ENCODE measurements at places on chromosomes 7 and 10.
A peak's percentile ranks its signal among the peaks of the same experiment; 100 is the strongest.

DNA sequence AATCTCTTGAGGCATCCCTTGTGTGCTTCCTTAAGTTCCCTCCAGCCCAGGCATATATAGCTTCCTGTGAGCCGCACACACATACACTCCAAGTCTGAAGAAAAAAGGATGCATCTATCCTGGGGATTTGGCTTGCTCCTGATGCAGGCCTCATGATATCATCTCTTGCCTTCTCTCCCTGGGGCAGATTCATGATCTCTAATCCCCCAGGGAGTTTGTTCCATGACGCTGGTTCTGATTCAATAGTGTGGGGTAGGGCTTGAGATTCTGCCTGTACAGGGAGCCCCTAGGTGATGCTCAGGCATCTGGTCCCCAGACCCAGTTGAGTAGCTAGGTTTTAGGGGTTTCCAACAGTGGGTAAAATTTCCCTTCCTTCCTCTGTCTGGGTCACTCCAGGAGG, 1.5 kb downstream of the PON1 start:
- peaks cover 6% of the 10 kb centered on the region for H3K27me3 ChIP-seq
- no peak overlapping the region for H3K27ac ChIP-seq
- no peak for DNase-seq
- peaks cover 24% of the 10 kb centered on the region for H3K4me1 ChIP-seq
- no peak overlapping the region for H3K4me3 ChIP-seq

DNA sequence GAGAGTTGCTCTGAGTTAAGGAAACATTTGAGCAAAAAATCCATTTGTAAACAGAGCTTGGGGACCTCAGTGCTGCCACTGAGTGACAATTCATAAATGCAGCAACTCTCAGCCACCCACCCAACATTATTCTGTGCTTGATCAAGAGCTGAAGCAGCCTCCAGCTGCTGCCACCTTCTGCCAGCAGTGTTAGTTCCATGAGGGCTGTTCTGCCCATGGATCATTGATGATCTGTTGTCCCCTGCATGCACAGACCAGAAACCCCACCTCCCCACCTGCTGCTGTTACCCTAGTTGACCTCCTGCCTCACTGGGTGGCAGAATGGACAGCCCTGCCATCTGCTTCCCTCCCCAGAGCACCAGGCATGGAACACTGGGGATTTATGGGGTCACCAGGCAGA, 305.4 kb downstream of the KCNMA1 start:
- peak overlapping the region; percentile 56 for H3K27ac ChIP-seq
- DNase-seq, result peak; percentile 30
- H3K36me3 ChIP-seq, result no peaks in the 10 kb centered on the region
- H3K27me3 ChIP-seq, result peaks cover 2% of the 10 kb centered on the region
- H3K4me1 ChIP-seq, result peaks cover 20% of the 10 kb centered on the region
- H3K4me3 ChIP-seq, result peak overlapping the region; percentile 5

DNA sequence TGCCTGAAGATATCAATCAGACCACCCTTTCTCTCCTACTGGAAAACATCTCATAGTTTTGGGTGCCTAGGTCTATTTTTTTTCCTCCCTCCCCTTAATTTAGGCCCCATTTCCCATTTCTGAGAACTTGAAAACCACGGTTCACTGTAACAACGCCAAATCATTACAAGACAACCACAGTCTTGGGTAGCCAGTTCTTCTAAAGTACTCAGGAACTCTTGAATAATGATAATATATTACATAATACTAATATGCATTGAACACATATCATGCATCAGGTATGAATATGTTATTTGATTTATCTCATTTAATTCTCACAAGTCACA, 185.1 kb upstream of the ADO start:
- H3K36me3 ChIP-seq, result no peaks in the 10 kb centered on the region
- no peak overlapping the region for H3K4me3 ChIP-seq

GRCh38 chr10:30365278-30365677, 16.2 kb upstream of the MTPAP start:
- DNase-seq, result no peak
- H3K27me3 ChIP-seq, result peaks cover 7% of the 10 kb centered on the region
- no peak overlapping the region for H3K27ac ChIP-seq

GRCh38 chr7:6622134-6622710, 6.8 kb downstream of the ZNF853 start:
- DNase-seq, result no peak
- H3K27me3 ChIP-seq, result peaks cover 12% of the 10 kb centered on the region
- H3K4me1 ChIP-seq, result peaks cover 6% of the 10 kb centered on the region
- no peak overlapping the region for H3K4me3 ChIP-seq
- peaks cover 17% of the 10 kb centered on the region for H3K36me3 ChIP-seq

DNA sequence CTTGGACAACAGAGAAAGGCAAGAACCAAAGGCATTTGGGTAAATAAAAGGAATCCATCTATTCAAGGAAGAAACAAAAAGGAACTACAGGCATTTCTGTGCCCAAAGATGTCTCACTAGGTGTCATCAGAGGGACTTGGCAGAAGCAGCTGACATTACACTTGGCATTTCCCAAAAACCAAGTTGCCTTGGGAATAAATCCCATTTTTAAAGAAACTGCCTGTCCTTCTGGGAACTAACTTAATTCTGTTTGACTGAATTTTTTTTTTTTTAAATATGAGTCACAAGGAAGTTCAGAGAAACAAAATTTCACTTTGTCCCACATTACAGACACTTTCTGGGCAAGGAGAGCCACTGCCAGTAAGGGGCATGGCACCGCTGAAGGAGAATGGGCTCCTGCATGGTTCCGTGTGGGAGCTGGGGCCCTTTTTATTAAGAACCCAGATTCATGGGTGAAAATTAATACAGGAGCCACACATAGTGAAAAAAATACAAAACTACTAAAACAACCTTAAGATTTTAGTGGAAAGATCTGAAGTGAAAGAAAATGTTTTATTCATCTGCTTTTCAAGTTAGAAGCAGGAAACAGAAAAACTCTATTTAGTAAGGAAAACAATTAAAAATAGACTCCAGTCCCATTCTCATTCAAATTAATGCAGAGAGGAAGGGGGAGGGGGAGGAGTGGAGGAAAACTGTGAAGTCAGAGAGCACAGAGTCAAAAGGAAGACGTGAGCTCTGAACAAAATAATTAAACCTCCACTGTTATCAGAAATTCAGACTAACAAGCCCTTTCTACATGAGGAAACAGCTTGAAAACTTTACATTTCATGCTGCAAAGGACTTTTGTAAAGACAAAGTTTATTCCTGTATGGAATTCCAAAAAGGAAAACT, 118.4 kb upstream of the PDLIM1 start:
- H3K36me3 ChIP-seq, result no peaks in the 10 kb centered on the region
- no peak for DNase-seq
- H3K27ac ChIP-seq, result no peak overlapping the region

DNA sequence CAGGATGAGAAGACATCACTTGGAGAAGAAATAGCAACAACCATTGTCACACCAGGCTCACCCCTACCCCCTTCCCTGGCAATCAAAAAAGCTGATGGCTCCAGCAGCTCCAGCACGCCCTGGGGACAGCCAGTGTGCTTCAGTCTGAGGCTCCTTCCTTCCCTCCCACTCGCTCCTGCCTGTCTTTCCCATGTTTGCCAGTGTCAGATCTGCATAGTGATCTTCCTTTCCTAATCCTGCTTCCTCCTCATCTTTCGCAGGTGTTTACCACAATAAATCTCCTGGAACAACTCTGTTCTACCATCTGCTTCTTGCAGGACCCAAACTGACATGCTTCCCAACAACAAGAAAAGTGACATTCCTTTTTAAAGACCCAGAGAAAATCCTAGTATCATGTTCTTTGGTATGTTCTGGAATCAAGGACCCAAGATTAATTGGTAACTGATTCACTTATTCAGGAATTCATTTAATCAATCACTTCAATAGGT, 57.1 kb downstream of the STEAP1B start:
- H3K27ac ChIP-seq, result no peak overlapping the region
- no peak overlapping the region for H3K4me3 ChIP-seq
- H3K36me3 ChIP-seq, result no peaks in the 10 kb centered on the region
- H3K27me3 ChIP-seq, result no peaks in the 10 kb centered on the region

- peaks cover 5% of the 10 kb centered on the region for H3K4me1 ChIP-seq
- no peaks in the 10 kb centered on the region for H3K27me3 ChIP-seq
- no peaks in the 10 kb centered on the region for H3K36me3 ChIP-seq
Observed at GRCh38 chr7:151451626-151452571, 12.0 kb upstream of the CRYGN start.

DNA sequence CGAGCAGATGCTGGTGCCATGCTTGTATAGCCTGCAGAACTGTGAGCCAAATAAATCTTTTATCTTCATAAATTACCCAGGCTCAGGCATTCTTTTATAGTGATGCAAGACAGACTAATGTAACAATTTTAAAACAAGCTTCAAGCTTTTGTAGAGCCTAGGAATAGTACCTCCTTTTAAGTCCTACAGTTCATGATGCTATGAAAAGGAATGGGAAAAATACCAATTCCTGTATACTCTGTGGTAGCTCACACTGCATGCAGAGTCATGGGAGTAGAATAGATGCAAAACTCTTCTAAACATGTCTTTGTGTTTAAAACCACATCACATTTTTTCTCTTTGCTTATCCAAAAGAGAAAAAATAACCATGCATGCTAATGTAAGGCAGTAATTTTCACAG, 66.6 kb upstream of the WNT16 start:
- H3K36me3 ChIP-seq, result no peaks in the 10 kb centered on the region
- no peak overlapping the region for H3K27ac ChIP-seq
- peaks cover 6% of the 10 kb centered on the region for H3K4me1 ChIP-seq
- peaks cover 2% of the 10 kb centered on the region for H3K27me3 ChIP-seq
- no peak overlapping the region for H3K4me3 ChIP-seq

DNA sequence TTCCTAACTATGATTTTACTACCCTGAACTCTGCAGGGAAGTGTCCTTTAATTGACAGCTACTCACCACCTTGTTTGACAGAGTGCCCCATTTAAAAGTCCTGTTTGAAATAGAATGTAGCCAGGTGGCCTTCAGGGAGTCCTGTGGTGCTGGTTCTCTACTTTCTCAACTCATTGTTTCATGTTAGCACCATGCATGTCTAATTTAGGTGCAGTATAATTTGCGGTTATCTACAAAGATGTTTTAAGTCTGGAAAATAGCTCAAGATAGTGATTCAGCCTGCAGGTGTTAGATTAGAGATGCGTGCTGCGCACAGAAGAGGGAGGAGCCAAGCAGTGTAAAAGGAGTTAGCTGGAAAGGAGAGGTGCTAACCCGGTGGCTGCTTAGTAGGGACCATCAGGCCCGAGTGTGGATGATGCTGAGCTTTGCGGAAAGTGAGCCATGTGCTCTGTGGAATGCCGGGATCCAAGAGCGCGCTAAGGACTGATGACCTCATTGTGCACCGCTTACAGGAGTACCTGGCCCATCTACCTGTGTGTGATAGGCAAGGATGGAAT, 1.2 kb downstream of the CCM2 start:
- peaks cover 12% of the 10 kb centered on the region for H3K27me3 ChIP-seq
- H3K4me3 ChIP-seq, result peak overlapping the region; percentile 92
- DNase-seq, result peak; percentile 40
- H3K27ac ChIP-seq, result peak overlapping the region; percentile 89
- H3K4me1 ChIP-seq, result peaks cover 14% of the 10 kb centered on the region
- no peaks in the 10 kb centered on the region for H3K36me3 ChIP-seq

DNA sequence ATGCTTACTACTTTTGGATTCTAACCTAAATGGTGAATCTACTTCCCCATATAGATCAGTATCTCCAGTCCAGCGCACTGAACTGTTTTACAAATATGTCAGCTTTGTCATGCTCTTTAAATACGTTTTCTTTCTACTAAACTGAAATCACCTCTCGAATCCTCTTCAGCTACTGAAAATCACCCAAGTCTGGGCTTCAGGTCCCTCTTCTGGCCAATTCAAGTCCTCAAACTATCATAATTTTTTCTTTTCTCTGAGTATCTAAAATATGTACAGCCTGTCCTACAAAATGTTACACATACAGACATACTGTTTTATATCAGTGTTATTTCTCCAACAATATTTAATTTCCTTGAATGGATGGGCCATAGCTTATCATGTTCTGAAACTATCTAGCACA, 84.2 kb downstream of the CACNA2D1 start:
- H3K27ac ChIP-seq, result peak overlapping the region; percentile 83
- no peaks in the 10 kb centered on the region for H3K36me3 ChIP-seq
- H3K27me3 ChIP-seq, result peaks cover 2% of the 10 kb centered on the region
- H3K4me3 ChIP-seq, result peak overlapping the region; percentile 47

DNA sequence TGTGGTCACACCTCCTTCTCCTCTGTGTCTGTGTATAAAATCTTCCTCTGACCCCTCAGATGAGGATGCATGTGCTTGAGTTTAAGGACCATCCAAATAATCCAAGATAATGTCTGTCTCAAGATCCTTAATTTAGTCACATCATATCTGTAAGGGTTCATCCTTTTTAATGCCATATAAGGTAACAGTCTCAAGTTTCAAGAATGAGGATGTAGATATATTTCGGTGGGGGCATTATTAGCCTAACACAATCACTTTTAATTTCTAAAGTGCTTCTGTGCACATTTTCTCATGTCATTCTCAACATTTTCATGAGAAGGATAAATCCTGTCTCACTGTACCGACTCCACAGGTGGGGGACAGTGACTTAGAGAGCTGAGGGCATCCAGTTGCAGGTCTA, 235.3 kb downstream of the BUB3 start:
- H3K27me3 ChIP-seq, result peaks cover 2% of the 10 kb centered on the region
- DNase-seq, result no peak
- H3K4me1 ChIP-seq, result no peaks in the 10 kb centered on the region
- no peak overlapping the region for H3K4me3 ChIP-seq

DNA sequence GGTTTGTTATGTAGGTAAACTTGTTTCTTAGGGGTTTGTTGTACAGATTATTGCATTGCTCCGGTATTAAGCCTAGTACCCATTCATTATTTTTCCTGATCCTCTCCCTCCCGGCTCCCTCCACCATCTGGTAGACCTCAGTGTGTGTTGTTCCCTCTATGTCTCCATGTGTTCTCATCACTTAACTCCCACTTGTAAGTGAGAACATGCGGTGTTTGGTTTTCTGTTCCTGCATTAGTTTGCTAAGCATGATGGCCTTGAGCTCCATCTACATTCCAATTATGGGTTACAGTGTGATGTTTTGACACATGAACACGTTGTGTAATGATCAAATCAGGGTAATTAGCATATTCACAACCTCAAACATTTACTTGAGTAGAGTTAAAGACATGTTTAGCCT, 237.5 kb downstream of the ABCA13 start:
- DNase-seq, result no peak
- H3K4me3 ChIP-seq, result no peak overlapping the region
- H3K27me3 ChIP-seq, result peaks cover 2% of the 10 kb centered on the region
- no peaks in the 10 kb centered on the region for H3K4me1 ChIP-seq
- no peaks in the 10 kb centered on the region for H3K36me3 ChIP-seq
- H3K27ac ChIP-seq, result no peak overlapping the region

GRCh38 chr7:67423065-67423464, 426.4 kb downstream of the TYW1 start:
- H3K27ac ChIP-seq, result no peak overlapping the region
- no peak for DNase-seq
- H3K27me3 ChIP-seq, result no peaks in the 10 kb centered on the region
- peaks cover 11% of the 10 kb centered on the region for H3K36me3 ChIP-seq

GRCh38 chr7:26556061-26556881, 264.6 kb downstream of the SNX10 start:
- H3K27ac ChIP-seq, result peak overlapping the region; percentile 92
- no peak overlapping the region for H3K4me3 ChIP-seq
